ENCODE measurements at places on chromosomes 3 and 15.

GRCh38 chr15:64917211-64917610 is 5.5 kb downstream of the ANKDD1A start:
- DNase-seq, result no peak

- no peak for DNase-seq
Measured at GRCh38 chr3:24196526-24196925, 251.4 kb downstream of the NR1D2 start.

GRCh38 chr3:140424726-140425125 is 253.1 kb upstream of the TRIM42 start:
- no peak for DNase-seq

DNA sequence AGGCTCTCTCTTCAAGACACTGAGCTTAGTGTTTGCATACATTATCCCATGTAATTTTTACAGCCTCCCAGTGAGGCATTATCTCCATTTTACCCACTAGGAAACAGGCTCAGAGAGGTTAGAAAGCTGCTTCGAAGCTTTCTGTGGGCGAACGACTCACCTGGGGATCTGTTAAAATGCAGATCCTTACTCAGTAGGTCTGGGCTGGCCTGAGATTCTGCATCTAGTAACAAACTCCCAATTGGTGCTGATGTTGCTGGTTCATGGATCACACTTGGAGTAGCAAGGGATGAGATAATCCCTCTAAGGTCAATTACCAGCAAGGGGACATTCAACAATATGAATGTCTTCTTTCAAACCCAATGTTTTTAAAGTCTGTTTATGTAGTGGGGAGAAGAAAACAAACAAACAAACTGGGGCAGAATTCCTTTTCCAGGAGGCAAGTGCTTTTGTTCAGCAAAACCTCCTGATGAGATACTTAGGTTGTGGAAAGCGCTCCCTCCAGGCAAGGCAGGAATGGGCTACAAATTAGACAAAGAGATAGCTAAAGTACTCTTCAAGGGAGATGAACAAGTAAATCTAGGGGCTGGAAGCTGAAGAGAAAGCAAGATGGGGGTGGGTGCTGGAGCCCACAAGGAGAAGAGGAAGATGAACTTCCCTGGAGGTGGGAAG is 311.9 kb downstream of the SHQ1 start:
- DNase-seq, result no peak
